Activated T-helper 9 cell treated with anti-CD3 and anti-CD28 coated beads, Interleukin-2, amount 50 U/mL, for 16 hours (primary cell): ENCODE measurements at places on chromosomes 4 and X.

GRCh38 chr4:54709400-54709799 lies 51.6 kb downstream of the KIT start:
- DNase-seq, result no peak

GRCh38 chr4:31020363-31020762 lies 300.2 kb downstream of the PCDH7 start:
- DNase-seq, result no peak

DNA sequence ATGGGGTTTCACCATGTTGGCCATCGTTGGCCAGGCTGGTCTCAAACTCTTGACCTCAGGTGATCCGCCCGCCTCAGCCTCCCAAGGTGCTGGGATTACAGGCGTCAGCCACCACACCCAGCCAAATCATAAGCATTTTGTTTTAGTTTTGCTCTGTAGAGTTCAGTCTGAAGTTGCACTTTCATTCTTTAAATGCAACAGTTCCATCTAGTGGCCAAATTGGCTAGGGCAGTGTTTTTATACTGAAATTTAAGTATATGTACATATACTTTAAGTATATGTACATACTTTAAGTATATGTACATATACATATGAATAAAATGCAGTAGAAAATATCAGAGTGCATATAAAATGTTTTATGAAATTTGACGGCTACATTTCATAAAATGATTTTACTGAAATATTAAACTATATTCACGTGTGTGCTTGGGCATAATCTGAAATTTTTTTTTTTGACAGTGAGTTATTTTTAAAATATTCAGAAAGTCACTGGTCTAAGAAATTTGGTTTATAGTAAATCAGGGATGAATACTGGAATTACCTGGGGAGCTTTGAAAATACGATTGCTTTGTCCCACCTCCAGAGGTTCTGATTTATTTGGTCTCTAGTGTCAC lies 145.5 kb downstream of the NWD2 start:
- no peak for DNase-seq

DNA sequence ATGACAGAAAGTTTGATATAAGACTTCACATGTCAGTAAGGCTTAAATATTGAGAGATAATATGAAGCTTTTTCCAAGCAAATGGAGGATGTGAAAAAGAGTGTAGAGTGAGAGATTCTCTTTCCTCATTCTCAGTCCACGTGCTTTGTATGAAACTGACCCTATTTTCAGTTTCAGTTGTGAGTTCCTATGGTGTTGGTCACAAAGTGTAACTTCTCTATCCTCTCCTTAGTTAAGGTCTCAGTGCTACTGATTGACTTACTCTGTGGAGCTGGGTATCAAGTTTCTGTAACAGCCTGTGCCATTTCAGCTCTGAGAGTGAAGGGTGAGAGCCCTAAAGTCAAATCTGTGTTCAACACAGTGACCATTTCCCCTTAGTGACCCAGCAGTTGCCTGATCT lies 277.2 kb downstream of the EPHA5 start:
- no peak for DNase-seq

GRCh38 chr4:164952551-164952950 lies 24.9 kb downstream of the TRIM61 start:
- no peak for DNase-seq

DNA sequence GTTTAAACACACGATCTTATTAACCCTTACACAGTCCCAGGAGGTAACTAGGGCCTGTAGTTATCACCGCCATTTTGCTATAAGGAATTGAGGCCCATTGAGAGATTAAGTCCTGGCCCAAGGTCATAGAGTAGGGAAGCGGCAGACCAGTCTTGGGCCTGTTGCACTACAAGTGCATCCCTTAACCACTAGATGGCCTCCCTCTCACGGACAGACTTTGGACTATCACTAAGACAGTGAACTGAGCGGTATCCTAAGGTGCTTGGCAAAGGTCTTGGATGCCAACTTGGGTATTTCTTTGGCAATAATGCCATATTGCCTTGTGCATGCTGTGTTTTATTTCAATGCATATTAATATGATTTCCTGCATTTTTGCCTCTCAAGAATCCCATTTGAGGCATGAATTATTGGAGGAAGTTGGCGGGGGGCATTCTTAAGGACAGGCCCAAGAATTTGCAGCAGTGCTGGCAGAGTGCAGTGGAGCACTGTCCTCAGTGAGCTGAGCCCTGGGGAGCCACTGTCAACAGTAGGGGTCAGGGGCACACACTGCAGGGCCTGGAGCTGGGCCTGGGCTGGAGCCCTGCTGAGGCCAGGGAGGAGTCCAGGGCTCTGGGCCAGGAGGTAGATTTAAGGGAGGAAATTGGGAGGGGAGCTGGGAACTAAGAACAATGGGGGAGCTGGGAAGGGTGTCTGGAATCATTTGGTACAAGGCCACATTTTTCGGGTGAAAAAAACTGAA lies 147.4 kb downstream of the SMIM20 start:
- DNase-seq, result no peak
